T-helper 2 cell treated with Interferon-gamma antibody and Interleukin-4, amounts not matched to agents 100 ng/mL and 5 ng/mL, for 36 hours (primary cell): ENCODE measurements at places on chromosomes 12 and 14. TPM values are rescaled to one million over a fixed set of nuclear protein-coding genes. Genes with fewer than 3 reads are reported as not detected.

AKAP6 gene
- 0.45 and 1.4 TPM in 2 replicates for total RNA-seq

KCNH5 gene
- not detected in 2 replicates for total RNA-seq

TMCC3 gene
- total RNA-seq = not detected in 2 replicates

INHBE gene
- total RNA-seq = not detected in 2 replicates

IFNG-AS1 gene
- not detected in 2 replicates for total RNA-seq

TMPRSS12 gene
- total RNA-seq = not detected in 2 replicates
